ENCODE measurements at places on chromosomes 2 and 18.

- no peak for DNase-seq
These were observed 11.5 kb downstream of the TEX44 start for GRCh38 chr2:231604101-231604684.

GRCh38 chr2:68828887-68829708 is 42.1 kb downstream of the BMP10 start:
- peak; percentile 98 for DNase-seq

- peak; percentile 74 for DNase-seq
These were observed 1.4 kb upstream of the CTNNA2 start for GRCh38 chr2:79511320-79511951.

DNA sequence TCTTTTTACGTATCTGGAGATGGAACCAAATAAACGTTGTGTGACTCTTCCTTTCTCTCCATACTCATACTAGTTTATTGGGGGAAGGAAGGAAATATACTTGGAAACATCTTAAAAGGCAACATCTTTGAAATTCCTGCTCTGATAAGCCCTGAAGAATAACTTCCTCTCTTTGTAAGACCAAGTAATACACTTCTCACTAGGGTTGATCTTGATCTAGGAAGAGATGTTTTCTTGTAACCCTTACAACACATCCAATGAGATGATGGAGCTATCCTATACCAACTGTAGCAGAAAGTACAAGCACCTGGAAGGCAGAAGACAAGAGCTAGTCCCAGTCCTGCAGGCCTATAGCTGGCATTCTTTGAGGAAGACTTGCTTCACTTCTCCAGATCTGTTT is 2.0 kb downstream of the ANKRD44 start:
- no peak for DNase-seq

GRCh38 chr18:8865934-8866333 is 160.6 kb downstream of the MTCL1 start:
- no peak for DNase-seq

DNA sequence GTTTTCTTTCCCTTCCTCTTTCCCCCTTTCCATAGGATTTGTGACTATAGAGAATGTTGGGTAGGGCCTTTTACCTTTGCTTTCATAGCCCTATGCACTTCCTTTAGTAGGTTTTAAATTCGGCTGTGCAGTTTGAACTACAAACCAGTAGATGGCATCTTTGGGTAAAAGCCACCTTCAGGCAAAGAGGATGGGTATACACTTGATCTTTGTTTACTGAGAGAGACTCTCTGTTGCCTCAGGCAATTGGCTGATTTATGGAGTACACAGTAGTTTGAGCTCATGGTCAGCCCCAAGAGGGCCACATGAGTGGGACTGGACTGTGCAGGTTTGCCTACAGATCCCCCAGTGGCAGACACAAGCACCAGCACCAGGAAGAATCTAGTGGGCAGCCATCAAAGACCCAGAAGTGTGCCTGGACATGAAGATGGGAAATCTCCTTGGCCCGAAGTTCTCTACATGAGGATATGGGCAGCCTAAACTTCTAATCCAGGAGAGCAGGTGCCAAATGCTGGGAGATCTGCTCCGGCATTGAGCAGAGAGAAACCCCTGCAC is 1304.3 kb upstream of the DDX18 start:
- peak; percentile 48 for DNase-seq

DNA sequence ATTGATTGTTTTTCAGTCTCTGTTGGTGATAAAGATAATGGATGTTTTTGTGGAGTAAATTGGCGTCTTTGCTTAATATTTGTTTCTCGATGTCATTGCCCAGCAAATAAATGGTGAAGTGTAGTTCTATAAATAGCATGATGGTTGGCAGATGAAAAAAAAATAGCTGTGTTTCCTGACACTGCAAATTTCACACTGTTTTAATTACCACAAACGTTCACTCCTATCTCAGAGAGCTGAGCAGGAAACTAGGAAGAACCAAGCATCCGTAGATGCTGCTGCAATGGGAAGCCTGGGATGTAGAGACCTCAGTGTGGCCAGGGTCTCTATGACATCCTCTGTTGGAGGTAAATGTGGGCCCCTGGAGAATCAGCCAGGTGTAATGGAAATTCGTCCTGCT is 183.2 kb downstream of the CYRIA start:
- peak; percentile 57 for DNase-seq

GRCh38 chr2:110807522-110807921 is 75.1 kb downstream of the ACOXL start:
- DNase-seq = no peak

DNA sequence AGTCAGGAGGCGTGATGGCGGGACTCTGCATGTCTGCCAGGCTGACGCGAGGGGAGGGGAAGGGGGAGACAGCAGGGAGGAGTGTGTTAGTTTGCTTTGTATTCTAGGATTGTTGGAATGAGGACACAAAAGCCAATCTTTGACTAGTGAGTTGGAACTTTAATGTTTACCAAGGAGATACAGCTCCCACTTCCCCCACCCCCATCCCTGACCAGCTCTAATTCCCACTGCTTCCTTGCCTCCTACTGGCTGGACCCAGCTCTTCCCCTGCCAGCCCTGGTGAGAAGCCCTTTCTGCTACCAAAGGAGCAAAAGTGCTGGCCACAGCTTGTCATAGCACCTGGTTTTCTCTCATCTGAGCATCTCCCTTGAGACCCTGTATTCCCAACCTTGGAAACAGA is 84.5 kb downstream of the CELF4 start:
- no peak for DNase-seq

- no peak for DNase-seq
These were observed 33.2 kb downstream of the HS6ST1 start for GRCh38 chr2:128285329-128285931.

GRCh38 chr18:9732031-9732430 is 23.9 kb downstream of the RAB31 start:
- no peak for DNase-seq

DNA sequence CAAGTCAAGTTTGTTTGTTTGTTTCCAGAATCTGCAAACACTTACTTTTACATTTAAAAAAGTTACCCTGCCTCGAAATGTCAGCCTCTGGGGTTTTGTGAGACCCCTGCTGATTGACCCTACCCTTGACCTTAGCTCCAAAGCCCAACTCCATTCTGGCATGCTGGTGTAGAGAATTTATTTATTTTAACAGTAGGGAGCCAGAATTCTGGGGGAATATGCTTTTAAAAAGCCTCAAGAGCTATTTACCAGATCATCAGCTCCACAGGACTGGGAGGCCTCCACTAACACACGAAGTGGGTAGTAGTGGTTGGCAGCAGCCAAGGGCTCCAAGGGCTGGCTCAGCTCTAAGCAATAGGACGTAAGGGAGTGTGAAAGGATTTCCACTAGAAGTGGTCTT is 23.2 kb upstream of the GREB1L start:
- no peak for DNase-seq

DNA sequence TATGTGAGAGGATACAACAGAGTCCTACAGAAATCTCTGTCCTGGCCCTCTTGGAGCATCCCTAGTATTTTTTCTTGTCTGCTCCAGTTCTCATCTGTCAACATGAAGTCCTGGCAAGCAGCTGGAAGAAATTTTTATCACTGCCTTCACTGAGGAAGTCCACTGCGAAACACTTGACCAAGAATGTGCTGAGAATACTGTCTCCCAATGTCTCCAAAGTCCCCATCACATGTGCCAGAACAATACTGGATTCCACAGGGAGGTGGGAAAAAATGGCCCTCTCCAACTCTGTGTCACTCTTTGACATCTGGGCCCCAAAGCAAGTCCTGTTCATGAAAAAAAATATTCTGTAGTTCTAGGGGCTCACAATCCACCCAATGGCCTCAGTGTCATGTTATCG is 32.8 kb upstream of the PGAP1 start:
- no peak for DNase-seq

- DNase-seq = no peak
These were observed 229.0 kb downstream of the AGAP1 start for GRCh38 chr2:235722869-235723268.
